ENCODE measurements at places on chromosomes 16 and 17. TPM values are rescaled to one million over a fixed set of nuclear protein-coding genes. Genes with fewer than 3 reads are reported as not detected.

The MGAT5B gene
- not detected for total RNA-seq

The RPS2 gene
- 2,223 TPM for total RNA-seq

The MSI2 gene
- total RNA-seq: 177 TPM

The CMIP gene
- total RNA-seq: 49.7 TPM

The CMTM2 gene
- 0.49 TPM for total RNA-seq
